ENCODE measurements at places on chromosomes 1 and 21.

DNA sequence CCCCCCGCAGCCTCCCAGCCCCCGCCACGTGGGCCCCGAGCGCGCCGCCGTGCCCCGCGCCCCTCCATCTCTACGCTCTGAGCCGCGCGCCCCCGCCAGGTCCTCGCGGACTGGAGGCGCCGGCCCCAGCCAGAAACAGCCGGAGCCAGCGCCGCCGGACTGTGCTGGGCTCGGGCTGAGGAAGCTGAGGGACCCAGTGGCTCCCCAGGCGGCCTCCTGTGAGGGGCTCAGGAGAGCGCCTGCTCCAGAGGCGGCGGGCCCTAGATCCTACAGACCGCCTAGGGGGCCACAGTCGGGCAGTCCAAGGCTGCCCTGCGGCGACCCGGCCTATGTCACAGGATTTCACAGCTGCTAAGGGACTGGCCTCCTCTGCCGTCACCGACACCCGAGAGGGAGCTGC lies 82.1 kb downstream of the NENF start:
- no peak for DNase-seq

- no peak for DNase-seq
Observed at GRCh38 chr1:105368446-105368845, 1618.7 kb downstream of the AMY1C start.

DNA sequence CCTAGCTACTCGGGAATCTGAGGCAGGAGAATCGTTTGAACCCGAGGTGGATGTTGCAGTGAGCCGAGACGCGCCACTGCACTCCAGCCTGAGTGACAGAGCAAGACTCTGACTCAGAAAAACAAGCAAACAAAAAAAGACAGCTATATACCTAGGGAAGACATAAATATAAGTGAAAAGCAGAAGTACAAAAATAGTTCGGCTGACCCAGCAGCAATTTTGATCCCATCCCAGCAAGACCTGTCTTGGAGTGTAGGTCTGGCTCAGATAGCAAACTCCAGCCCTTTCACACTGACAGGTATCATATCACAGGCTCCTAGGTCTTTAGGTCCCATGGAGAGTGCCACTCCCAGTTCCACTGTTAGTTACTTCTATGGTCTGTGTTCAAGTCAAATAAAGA lies 14.6 kb downstream of the MTX1 start:
- DNase-seq: no peak

DNA sequence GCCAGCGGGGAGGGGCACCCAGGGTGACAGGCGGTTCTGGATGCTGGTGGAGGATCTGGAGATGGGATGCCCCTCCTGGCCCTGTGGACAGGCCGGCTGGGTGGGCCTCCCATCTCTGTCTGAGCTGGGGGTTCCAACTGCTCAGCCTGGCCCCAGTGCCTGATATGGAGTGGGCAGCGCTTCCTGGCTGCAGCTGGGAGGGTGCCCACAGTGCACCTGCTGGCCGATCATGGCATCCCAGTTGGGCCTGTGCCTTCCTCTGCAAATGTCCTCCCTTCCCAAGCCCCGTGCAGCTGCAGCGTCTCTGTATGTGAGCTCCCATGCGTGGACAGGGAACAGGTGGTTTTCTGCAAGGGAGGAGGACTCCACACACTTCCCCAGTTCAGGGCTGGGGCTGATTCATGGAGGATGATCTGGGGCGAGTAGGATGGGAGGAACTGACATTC lies 2.1 kb downstream of the PFKL start:
- DNase-seq: no peak

GRCh38 chr1:110065841-110066240 lies 4.6 kb downstream of the ALX3 start:
- no peak for DNase-seq

DNA sequence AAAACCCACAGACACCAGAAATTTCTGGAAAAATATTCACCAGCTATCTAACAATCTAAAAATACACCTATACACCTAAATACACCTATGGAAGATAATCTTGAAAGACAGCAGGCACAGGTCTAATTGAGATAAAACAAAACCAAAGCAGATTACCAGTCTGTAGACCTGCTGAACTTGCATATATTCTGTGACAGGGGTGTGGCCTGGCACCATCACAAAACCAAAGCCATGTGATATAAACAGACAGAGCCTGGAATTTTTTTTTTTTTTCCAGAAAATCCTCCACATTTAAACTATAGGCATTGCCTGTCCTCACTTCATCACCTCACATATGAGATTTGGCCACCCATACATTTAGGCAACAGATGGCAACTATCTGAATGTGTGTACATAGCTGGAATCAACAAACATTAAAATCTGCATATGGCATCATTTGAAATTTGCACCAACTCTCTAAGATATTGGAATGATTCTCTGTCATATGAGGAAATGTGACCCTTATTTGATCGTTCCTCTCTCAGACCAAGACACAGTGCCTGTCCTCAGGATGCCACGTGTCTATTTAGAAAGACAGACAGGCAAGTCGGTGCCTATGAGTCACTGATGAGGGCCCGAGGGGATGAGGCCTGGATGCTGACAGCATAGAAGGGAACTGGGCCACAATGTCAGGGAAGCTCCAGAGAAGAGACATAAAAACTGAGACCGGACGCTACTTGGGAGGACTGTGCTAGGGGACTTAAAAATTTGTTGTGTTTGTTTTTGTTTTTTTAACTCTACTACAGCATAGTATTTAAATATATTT lies 32.6 kb downstream of the NMNAT2 start:
- no peak for DNase-seq

DNA sequence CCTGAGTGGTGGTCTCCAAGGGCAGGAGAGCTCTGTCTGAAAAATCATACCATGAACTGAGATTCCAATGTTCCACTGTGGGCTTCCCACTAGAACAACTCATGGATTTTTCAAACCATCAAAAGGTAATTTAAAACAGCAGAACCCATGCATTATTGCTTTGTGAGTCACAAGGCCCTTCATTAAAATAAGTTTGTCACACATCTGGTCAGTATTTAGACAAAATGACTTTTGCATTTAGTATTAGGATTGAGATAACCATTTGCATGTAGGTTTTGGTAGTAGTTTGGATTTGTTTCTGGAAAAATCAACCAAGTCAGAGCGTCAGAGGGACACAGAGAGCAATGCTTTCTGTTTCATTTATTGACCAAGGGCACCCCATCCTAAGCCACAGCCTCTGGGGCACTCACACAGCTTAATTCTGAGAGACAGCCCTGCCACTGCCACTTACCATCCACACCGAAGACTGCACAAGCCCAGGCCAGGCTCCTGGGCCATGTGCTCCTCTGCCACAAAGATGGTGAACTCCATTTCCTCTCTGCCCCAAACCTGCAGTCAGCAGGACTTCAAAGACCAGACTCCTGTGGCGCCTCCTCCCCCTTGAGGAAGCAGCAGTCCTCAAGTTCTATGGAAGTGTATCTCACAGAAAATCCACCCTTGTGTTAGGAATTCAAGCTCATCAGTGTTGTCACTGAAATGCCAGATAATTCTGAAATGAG lies 132.6 kb upstream of the DUSP10 start:
- DNase-seq: no peak

DNA sequence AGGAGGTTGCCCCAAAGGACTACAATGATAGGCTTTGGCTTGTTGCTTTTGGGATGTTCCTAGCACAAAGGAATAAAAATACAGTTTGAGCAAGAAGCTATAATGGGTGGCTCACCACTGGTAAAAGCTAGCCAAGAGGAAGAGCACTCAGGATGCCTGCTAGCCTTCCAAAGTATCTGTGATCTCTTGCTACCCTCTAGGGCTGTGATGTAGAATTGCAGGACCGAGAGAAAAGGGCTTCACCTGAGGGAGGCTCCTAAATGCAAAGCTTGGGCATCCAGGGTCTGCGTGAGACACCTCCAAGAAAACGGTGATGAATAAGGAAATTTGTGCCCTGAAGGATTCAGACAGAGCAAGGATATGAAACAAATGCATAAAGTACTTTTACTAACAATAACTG lies 17.7 kb downstream of the IVL start:
- peak; percentile 10 for DNase-seq

GRCh38 chr1:229726061-229726460 lies 100.0 kb downstream of the URB2 start:
- DNase-seq: no peak

GRCh38 chr21:41500931-41501381 lies 7.0 kb downstream of the TMPRSS2 start:
- no peak for DNase-seq

DNA sequence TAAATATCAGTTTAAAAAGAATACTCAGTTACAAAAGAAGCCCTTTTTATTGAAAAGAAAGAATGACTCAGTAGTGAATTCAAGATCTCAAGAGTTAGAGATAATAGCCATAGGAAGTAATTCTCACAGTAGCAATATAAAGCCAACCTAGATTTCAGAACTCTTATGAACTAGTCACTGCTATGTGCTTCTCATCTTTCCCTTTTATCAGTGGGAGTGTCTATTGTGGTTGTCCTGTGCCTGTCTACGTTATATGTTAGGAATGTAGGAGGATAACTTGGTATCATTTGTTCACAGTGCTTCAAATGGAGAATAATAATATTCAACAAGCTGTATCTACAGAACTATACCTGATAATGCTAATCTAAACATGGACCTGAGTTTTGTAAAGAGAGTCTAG lies 73.1 kb upstream of the RGS21 start:
- DNase-seq: no peak

DNA sequence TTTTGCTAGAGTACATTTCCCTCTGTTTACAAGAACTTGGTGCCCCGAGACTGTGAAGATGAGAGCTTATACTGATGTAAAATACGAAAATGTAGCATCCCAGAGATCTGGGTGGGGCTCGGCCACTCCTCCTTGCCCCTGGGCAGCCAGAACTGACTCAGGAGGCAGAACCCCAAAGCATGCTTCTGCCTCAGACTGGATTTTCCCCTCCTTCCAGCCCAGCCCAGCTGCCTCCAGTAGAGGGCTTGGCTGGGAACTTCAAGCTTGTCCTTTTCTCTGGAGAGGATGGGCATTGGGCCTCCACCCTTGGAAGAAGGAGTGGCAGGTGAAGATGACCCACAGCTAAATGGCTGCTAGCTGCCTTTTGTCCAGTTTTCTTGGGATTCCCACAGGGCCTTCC lies 24.3 kb upstream of the BTG2 start:
- DNase-seq: no peak

GRCh38 chr1:15207031-15207828 lies 39.8 kb upstream of the FHAD1 start:
- no peak for DNase-seq

GRCh38 chr21:32533053-32533452 lies 52.3 kb downstream of the TCP10L start:
- no peak for DNase-seq

- DNase-seq: no peak
Observed at GRCh38 chr1:12461754-12462153, 156.3 kb downstream of the DHRS3 start.

DNA sequence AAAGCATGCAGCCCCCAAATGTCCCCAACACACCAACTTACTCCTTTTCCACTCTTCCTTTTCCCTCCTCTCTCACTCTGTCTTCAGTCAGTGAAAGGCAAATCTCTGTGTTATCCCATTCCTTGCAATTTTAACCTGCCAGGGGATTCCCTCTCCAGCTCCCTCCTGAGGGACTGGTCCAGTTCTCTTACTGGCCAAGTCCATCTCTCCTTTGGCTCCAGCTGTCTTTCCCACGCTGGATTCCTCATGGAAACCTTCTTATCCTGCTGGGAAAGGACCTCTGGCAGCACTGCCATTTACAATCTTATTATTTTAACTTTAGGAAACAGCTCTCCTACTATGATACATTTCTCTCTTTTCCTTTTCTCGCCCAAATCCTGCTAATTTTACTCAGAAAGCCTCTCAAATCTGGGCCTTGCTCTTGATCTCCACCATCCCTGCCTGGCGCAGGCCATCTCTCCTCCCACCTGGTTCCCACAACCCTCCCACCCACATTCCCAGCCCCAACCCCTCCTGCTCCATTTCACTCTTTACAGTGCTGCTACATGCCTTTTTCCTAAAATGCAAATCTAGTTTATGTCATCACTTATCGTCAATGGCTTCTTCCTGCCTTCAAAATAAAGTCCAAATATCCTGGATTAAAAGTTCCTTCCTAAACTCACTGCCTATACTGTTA lies 72.7 kb upstream of the CNN3 start:
- no peak for DNase-seq

DNA sequence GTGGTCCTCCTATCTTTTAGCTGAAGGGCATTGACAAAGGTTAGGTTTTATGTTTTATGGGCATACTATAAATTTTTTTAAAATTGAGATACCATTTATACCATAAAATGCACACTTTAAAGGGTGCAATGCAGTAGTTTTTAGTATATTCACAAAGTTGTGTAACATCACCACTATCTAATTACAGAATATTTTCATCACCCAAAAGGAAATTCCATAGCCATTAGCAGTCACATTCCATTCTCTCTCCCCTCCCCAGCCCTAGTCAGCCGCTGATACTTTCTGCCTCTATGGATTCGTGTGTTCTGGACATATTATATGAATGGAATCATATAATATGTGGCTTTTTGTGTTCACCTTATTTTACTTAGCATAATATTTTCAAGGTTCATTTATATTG lies 135.8 kb upstream of the B3GALT2 start:
- DNase-seq: no peak

DNA sequence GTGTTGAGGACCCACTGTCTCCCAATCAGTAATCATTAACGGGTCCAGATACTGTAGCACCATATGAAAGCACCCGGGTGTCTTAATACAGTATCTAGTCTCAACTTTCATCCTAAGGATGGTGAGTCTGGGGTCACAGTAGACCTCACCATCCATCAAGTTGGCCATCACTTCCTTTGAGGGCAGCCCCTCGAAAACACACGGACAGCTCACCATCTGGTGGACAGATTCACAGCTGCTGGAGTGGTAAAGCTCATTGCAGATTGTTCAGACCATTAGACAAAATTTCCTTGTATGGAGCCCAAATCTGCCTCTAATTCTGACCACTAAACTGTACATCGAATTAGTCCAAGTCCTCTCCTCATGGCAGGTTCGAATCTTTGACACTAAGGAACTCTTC lies 123.1 kb downstream of the PGBD5 start:
- DNase-seq: no peak

DNA sequence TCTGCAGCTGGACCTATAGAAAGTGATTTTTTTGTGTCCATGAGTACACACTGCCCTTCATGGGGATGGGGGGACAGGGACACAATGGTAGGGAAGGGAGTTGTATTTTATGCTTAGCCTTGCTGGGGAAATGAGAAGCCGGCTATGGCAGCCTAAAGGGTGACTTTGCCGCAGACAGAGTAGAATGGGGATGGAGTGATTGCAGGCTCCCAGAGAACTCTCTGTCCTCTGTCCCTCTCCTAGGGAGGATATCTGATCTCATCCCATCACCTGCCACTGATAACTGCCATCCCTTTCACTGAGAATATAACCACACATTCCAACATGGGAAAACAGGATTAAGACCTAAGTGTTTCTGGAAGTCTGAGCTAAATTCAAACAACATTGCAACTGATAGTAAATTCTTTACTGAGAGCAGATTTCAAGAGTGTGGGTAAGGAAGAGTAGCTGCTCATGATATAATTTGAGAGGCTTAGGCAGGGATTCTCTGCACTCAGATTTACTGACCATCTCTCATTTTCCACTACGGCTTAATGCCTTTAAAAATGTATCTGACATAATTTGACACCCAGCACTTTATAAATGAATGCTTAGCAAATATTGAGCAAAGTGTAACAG lies 13.9 kb downstream of the SH2D1B start:
- no peak for DNase-seq

Data from HuH-7 (cell line).